NCI-H345 (cell line): ENCODE measurements at places on chromosomes 7 and 10.

- DNase-seq, result no peak
Observed at GRCh38 chr10:8066797-8067196, 12.3 kb downstream of the GATA3 start.

GRCh38 chr7:8320174-8320573 lies 58.2 kb upstream of the ICA1 start:
- DNase-seq, result no peak

DNA sequence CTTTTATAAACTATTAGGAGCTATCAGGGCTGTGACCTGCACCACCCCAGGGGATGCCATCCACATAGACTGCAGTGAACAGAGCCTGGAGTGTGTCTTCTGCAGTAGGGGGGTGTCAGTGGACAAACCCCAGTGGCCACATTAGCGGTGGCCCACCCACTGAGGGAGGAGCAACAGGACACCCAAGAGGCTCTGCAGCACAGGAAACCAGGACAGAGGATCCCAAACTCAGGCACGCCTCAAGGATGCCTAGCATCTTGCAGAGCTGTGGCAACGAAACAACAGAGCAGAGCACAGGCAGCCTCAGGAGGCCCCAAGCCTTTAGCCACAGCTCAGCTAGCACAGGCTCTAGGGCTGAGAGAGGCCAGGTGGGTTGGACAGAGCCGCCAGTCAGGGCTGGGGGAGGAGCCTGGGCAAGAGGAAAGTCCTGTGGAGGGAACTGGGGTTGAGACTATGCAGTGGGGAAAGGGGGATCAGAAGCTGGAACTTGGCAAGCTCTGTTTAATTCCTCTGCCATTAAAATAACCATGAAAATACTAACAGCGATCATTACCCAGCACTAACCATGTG lies 53.8 kb downstream of the GRID1 start:
- DNase-seq, result no peak

DNA sequence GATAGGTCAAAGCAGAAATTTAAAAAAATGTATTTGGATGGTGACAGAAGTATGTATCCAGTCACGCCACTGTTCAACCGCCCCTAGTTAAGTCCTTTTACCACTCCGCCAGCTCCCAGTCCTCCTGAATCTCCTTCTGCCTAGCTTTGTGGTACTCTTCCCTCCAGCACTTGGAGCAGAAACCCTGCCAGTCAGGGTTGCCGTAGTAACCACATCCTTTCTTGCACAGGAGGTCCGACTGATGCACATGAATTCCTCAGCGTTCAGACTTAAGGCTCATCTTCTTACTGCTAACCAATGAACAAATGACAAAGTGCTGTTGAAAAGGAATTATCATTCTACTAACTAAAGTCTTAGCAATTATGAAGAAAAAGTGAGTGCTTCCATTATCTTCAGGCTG lies 175.3 kb upstream of the KCTD7 start:
- no peak for DNase-seq

- no peak for DNase-seq
Observed at GRCh38 chr7:137881607-137882260, 35.0 kb upstream of the DGKI start.

GRCh38 chr7:85103962-85104361 lies 82.9 kb downstream of the SEMA3D start:
- DNase-seq, result no peak

DNA sequence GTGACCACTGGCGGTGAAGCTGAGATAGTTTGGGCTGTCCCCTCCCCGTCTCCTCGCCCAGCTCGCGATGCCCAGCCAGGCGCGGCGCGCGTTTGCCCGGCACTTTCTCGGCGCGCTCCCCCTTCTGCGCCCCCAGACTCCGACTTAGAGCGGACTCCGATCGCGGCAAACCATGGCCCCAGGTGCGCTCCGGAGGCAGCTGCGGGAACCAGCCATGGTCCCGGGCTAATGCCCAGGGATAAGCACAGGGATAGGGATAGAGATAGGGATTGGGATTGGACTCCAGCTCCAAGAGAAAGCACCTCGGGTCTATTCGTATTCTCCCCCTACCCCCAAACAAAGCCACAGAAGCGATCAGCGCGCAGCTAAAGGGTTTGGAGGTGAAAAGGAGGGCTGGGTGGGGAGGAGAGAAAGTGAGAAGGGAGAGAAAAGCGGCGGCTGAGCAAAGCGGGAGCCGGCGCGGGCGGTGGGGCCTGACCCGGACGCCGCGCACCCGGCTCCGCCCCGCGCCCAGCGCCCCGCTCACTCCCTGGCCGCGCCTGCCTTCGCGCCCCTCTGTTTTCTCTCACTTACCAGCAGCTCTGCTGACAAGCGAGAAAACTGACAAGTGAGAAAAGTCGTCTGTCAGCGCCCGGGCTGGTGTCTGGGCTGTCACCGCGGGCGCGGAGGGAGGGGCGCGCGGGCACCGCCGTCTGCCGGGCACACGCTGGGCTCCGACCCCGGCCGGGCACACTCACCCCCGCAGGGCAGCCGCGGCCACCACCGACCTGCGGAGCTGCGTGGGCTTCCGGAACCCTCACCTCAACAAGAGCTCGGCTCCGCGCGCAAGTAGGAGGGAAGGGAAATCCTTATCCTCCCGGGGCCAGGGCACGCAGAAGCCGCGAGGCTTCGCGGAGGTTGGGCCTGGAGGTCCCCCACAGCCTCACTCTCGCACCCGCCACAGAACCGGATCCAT lies at the start of gene PDE1C:
Gene PDE1C (minus strand): TSS at position 2 of the 955 bp plus-strand sequence.
- DNase-seq, result no peak

- no peak for DNase-seq
Observed at GRCh38 chr7:2018569-2019460, 213.9 kb downstream of the MAD1L1 start.
